Smooth muscle cell of the pulmonary artery (primary cell): ENCODE measurements at places on chromosomes 13 and 19. TPM values are rescaled to one million over a fixed set of nuclear protein-coding genes. Genes with fewer than 3 reads are reported as not detected.

The PGLYRP2 gene
- total RNA-seq: not detected in 2 replicates

The PRR19 gene
- total RNA-seq: 0.20 and 0.23 TPM in 2 replicates

The DENND1C gene
- under 0.01 TPM in 1 of 2 replicates, not detected in the other for total RNA-seq

The BEST2 gene
- not detected in 2 replicates for total RNA-seq

The FBN3 gene
- not detected in 2 replicates for total RNA-seq

The CCNA1 gene
- total RNA-seq: 0.39 and 2.8 TPM in 2 replicates

The ZNF613 gene
- 5.7 and 7.6 TPM in 2 replicates for total RNA-seq

The IGFL1 gene
- not detected in 2 replicates for total RNA-seq

The ZAR1L gene
- not detected in 2 replicates for total RNA-seq

The LILRB3 gene
- not detected in 2 replicates for total RNA-seq

The TUBB4A gene
- total RNA-seq: not detected in 2 replicates

The THSD1 gene
- 3.9 and 8.8 TPM in 2 replicates for total RNA-seq

The ECSIT gene
- total RNA-seq: 26.6 and 26.8 TPM in 2 replicates

The UHRF1 gene
- total RNA-seq: 13.4 and 23.0 TPM in 2 replicates

The YJU2 gene
- 9.7 and 12.1 TPM in 2 replicates for total RNA-seq

The SELENOV gene
- total RNA-seq: not detected in 2 replicates

The OR7C1 gene
- not detected in 2 replicates for total RNA-seq

The OBI1 gene
- 8.2 and 10.7 TPM in 2 replicates for total RNA-seq

The FFAR3 gene
- total RNA-seq: not detected in 2 replicates

The GFY gene
- total RNA-seq: not detected in 2 replicates

The CPB2 gene
- not detected in 2 replicates for total RNA-seq

The SAMD4B gene
- total RNA-seq: 91.9 and 106 TPM in 2 replicates

The KLF1 gene
- not detected in 2 replicates for total RNA-seq

The LNX2 gene
- total RNA-seq: 9.2 and 10.6 TPM in 2 replicates

The SIGLEC14 gene
- total RNA-seq: not detected in 2 replicates

The HNRNPA1L2 gene
- total RNA-seq: 2.2 and 3.1 TPM in 2 replicates

The TLE6 gene
- total RNA-seq: 1.2 and 2.7 TPM in 2 replicates

The ZNF600 gene
- 2.6 and 2.9 TPM in 2 replicates for total RNA-seq

The CRLF1 gene
- 68.1 and 189 TPM in 2 replicates for total RNA-seq

The GPALPP1 gene
- 20.8 and 23.0 TPM in 2 replicates for total RNA-seq

The CCDC70 gene
- total RNA-seq: not detected in 2 replicates

The MATK gene
- total RNA-seq: 0.13 TPM in 1 of 2 replicates, not detected in the other

The SULT2A1 gene
- not detected in 2 replicates for total RNA-seq

The MYBPC2 gene
- not detected in 2 replicates for total RNA-seq

The S1PR4 gene
- not detected in 2 replicates for total RNA-seq

The KLHL1 gene
- total RNA-seq: not detected in 2 replicates

The ZNF98 gene
- not detected in 2 replicates for total RNA-seq

The TMEM59L gene
- total RNA-seq: 4.1 and 6.5 TPM in 2 replicates

The SLC15A1 gene
- total RNA-seq: 0.03 TPM in 1 of 2 replicates, not detected in the other

The CXCL17 gene
- not detected in 2 replicates for total RNA-seq
